Breast epithelium (tissue), 4 donors: ENCODE measurements at places on chromosomes 2 and 18.
A peak's percentile ranks its signal among the peaks of the same experiment; 100 is the strongest.

- DNase-seq, result no peak
These were observed 119.1 kb downstream of the LRATD1 start for GRCh38 chr2:14751581-14751980.

- DNase-seq, result no peak
These were observed 6.3 kb downstream of the THOC1 start for GRCh38 chr18:261398-262073.

- DNase-seq, result no peak
These were observed 118.0 kb upstream of the SRD5A2 start for GRCh38 chr2:31698722-31699121.

DNA sequence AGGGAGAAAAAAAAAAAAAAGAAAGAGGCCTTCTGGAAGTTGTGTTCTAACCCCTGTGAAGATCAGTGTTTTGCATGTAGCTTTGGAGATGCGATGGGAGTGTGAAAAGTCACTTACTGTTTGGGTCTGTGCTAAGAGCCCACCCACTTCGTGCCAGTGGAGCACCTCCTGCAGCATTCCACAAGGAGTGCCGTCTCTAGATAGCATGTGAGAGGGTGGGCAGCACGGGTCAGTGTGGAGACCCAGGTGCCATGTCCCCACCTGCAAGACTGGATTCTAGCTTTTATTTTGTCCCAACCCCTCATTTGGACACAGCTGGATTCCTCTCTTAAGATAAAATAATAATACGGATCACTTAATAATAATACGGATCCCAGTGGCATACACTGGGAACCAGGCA lies 12.5 kb upstream of the TMEM185B start:
- peak; percentile 6 for DNase-seq

DNA sequence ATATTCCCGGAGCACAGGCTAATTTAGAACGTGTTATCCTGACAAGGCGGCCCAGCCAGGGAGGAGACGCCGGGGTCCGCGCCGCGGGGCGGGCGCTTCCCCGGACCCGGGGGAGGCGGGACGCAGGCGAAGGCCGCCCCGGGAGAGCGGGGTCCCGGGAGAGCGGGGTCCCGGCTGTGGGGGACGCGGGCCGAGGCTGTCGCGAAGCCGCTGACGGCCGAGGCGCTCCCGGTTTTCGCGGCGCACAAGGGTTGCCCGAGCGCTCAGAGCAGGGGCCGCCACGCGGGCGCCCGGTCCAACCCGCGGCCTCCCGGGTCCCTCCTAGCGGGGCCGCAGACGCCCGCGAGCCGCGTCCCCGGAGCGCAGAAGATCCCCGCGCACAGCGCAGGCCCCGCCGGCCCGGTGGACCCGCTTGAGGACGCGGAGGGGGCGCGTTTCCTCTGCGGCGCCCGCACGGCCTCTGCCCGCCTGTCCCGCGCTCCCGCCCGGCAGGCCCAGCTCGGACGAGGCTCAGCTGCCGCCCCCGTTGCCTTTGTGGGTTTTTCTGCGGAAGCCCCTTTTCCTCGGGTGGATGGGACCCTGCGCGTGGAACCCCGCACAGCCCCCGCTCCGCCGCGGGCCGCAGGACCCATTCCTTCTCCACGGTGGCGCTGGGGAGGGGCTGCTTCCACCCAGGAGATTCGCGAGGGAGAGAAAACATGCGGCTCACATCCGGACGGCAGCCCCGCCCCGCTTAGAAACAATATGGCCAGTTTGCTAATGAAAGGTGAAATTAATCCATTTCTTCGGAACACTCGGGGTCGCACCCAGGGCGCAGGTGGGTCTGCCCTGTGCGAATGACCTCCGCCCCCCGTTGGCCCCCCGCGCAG lies 9.6 kb upstream of the KCNG2 start:
- peak; percentile 22 for DNase-seq

GRCh38 chr2:133726973-133727372 lies 158.7 kb upstream of the NCKAP5 start:
- DNase-seq, result no peak
